ENCODE measurements at places on chromosomes 2 and 18. TPM values are rescaled to one million over a fixed set of nuclear protein-coding genes. Genes with fewer than 3 reads are reported as not detected.

DNA sequence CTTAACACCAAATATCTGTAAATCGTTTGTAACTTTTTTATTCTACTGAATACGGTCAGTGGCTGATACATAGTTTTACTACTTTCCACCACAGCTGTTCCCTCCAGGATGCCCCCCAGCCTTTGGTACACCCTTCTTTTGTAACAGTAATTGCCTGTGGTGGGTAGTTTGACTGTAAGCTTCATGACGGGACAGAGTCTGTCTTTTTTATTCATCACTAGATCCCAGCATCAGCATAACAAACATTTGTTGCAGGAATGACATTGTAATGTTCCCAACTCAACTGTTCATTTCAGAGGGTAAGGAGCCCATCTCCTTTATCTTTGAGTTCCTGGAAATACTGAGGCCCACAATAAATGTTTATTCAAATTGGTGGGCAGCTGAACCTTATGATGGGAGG is 67.5 kb downstream of the MBOAT2 start:
- no peak for DNase-seq

DNA sequence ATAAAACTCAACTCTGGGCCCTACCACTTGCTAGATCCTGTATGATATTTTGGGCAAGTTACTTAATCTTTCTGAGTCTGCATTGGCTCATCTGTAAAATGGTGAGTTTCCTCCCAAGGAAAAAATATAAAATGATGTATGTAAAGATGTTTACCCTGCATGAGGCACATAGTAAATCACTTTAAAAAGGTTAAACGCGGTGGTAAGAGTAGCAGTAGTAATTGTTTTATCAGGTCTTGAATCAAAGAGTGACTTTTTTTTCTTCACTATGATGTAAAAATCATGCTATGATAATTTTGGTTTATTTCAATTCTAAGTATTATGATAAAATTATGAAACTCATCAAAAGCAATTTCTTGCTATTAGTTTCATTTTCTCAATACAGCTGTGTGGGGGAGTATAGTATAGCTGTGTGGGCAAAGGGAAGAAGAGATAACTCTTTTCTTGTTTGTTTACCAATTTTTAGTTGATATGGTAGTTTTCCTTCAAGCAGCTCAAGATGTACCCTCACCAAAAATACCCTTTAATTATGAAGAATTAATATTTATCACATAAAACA is 10.7 kb downstream of the ARHGAP15 start:
- no peak for DNase-seq

HOXD12 gene
- not detected for total RNA-seq

HOXD8 gene
- not detected for total RNA-seq
